ENCODE measurements at places on chromosomes 2 and 18.

DNA sequence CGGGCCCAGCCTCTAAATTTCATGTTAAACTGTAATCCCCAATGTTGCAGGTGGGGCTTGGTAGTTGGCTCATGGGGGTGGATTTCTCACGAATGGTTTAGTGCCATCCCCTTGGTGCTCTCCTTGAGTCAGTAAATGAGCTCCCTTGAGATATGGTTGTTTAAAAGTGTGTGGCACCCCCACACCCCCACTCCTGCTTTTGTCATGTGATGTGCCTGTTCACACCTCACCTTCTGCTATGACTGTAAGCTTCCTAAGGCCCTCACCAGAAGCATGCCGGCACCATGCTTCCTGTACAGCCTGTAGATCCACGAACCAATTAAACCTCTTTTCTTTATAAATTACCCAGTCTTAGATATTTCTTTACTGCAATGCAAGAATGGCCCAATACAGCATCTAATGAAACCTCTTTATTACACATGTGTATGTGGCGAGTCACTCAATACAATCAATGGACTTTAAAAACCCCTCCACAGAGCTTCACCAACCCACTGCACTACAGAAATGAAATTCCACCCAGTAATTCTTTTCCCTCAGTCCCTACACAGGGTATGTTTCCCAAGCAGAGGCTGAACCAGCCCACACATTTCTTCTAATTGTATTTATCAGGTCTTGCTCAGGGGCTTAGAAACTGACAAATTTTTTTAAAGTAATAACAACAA, 47.3 kb downstream of the WDFY1 start:
- DNase-seq: no peak

DNA sequence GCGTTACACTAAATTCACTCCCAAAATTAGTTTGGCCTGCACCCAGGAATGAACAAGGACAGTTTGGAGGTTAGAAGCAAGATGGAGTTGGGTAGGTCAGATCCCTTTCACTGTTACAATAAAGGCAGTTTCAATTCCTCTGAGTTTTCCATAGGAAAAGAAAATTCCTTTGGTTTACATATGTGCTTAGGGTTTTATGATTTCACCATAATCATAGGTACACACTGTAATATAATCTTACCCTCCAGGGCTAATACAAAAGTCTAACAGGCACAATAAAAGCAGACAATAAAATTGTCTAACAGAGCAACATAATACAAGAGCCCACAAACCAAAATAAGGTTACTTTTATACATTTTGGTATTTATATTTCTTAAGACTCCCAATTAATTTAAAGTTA, 391.5 kb upstream of the KCNJ3 start:
- no peak for DNase-seq

- no peak for DNase-seq
These were observed 13.4 kb downstream of the ATP8B1 start for GRCh38 chr18:57789759-57790158.

- no peak for DNase-seq
These were observed 590.8 kb upstream of the ID2 start for GRCh38 chr2:8090748-8091700.

- no peak for DNase-seq
These were observed 1.4 kb downstream of the UGT1A5 start for GRCh38 chr2:233714121-233714520.

- DNase-seq: no peak
These were observed 310.9 kb downstream of the DLGAP1 start for GRCh38 chr18:4144201-4144600.

- no peak for DNase-seq
These were observed 31.8 kb downstream of the CREG2 start for GRCh38 chr2:101355401-101356054.

- no peak for DNase-seq
These were observed 7.5 kb upstream of the BCL11A start for GRCh38 chr2:60560734-60561644.

DNA sequence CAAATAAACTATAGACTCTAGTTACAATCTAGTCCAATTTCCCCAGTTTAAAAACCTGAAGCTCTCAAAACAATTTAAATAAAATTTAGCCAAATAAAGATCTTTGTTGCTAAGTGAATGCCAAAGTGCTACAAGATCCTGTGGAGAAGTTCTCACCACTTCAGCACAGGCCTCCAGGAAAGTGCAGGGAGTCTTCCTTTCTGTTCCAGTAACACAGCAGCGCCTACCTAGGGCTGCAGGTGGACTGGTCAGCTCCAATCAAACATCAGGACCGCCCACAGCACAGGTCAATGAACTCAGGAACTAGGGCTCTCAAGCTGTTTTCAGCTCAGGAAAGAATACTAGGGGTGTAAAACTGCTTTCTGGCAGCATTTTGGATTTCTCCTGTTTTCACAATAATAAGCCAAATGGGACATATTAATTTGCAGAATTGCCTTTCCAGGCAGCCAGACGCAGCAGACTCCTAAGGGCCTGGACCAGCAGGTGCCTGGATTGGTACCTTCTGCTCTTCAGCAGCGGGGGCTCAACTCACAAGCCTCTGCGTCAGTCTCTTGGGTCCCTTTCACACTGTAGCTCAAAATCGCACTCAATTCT, 1.5 kb downstream of the FAM110C start:
- no peak for DNase-seq

Measured in head of caudate nucleus (tissue), 42 donors.